ENCODE measurements at places on chromosomes 5 and 9.
A peak's percentile ranks its signal among the peaks of the same experiment; 100 is the strongest.

DNA sequence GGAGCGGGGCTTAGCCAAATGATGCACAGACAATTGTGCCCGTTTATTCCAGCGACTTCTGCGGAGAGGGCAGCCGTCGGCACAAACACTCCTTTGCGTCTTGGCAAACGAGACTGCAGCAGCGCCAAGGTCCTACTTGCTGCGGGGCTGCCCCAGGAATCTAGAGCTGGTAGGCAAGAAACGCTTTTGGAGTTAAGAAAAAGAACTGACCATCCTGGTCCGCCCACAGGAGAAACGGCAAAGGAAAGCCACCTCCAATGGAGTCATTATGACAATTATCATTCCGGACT is 2.3 kb downstream of the RXFP3 start:
- DNase-seq = no peak

DNA sequence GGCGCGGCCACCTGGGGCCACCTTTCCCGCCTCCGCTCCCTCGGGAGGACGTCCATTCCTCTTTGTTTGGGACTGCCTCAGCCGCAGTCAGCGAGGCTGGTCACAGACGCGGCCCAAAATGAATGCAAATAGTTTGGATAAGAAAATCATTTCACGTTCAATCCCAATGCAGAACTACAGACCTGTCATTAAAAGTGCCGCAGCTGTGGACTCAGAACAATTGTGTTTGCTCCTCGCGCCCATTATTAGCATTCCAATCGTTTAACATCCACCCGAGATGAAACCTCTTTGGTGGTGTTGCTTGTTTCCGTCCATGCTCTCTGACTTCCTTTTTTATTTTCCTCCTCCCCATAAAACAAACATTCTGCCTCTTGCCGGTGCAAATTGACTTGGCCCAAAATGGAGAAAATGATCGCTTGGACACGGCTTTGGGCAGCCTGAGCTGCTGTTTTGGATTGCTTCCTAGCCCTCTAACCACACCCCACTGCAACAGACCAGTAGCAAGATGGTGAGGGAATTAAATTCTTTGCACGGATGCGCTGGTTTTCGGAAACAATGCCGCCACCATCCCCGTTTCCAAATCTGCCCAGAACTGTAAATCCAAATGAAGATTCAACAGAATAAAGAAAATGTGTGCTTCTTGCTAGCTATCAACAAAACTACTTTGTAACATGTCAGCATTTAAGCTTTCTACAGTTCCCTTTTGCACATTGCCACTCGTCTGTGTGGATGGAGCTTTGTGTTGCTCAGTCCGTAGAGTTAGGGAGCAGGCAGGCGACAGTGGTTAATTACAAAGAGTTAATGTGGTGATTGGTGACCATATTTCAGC is 784 bp downstream of the NLN start:
- peak; percentile 17 for DNase-seq

DNA sequence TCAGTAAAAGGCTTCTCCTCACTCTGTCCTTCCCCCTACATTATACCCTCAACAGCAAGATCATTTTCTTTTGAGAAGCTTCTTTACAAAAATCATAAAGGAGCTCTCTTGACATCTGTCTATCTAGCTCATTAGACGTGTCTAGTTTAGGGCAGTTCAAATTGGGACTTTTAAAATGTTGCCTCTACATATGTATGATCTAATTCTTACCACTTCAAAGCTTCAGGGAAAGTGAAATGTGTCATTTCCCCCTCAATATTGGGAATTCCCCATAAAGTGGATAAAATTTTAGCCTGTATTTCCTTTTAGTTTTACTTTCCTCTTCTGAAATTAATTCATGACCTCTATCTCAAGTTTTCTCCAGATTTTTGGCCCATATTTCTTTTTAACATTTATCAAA is 323.7 kb downstream of the ARRDC3 start:
- DNase-seq = no peak

DNA sequence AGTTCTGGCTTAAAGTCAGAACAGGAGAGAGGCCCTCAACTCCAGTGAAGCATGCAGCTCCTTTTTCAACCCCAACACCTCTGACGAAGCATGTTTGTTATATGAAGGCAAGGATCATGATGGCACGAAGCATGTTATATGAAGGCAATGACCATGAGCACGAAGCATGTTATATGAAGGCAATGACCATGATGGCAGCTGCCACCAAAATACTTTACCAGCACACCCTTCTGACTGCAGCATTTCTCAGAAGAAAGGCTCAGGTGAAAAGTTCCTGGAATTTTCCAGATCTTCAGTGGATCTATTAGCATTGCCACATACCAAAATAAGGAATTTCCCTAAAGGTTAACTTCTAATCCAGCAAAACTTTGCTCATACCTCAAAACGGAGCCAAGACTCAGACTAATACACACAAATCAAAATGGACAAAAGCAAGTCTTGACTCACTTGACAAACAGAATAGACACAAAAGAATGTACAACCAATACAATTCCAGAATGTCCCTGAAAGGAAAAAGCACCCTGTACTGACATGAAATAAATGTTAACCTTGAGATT is 217.4 kb downstream of the FANCC start:
- no peak for DNase-seq

DNA sequence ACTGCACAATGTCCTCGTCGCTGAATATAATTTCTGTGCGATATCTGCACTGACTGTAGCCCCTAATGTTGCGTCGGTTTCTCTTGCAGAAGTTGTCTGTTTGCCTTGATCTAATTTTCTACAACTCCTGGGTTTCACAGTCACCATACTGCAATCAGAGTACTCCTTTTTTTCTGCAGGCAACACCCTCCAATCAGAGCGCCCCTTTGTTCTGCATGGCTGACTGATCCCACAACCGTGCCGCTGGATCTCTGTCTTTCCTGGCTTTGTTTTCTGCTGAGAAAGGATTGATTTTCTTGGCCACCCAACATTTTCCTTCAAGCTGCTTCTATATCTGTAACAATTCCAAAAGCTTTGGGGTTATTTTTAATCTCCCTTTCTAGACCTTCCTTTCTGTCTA is 182.2 kb upstream of the SMARCA2 start:
- DNase-seq = no peak

- DNase-seq = no peak
Measured at GRCh38 chr5:67214036-67214435, 17.4 kb upstream of the CD180 start.

GRCh38 chr9:13744261-13744901 is 464.9 kb upstream of the MPDZ start:
- no peak for DNase-seq
